ENCODE measurements at places on chromosomes 5 and 9. TPM values are rescaled to one million over a fixed set of nuclear protein-coding genes. Genes with fewer than 3 reads are reported as not detected.

KCNN2 gene
- total RNA-seq: not detected

NR4A3 gene
- 2.2 TPM for total RNA-seq

DMRT2 gene
- not detected for total RNA-seq

FBXL7 gene
- total RNA-seq: 18.2 TPM

PRDM9 gene
- not detected for total RNA-seq

FAM169A gene
- 0.76 TPM for total RNA-seq

Data from articular chondrocyte of knee joint (primary cell).